Bronchus fibroblast of lung (primary cell): ENCODE measurements at places on chromosomes 3 and 15. TPM values are rescaled to one million over a fixed set of nuclear protein-coding genes. Genes with fewer than 3 reads are reported as not detected.

Gene RTP4
- not detected in 2 replicates for total RNA-seq

Gene ALDH1L1
- 0.15 and 0.50 TPM in 2 replicates for total RNA-seq

Gene SOX14
- total RNA-seq: not detected in 2 replicates

Gene MRPS11
- total RNA-seq: 29.4 and 34.5 TPM in 2 replicates

Gene USP50
- not detected in 2 replicates for total RNA-seq

Gene BFSP2
- total RNA-seq: not detected in 2 replicates

Gene TMEM266
- under 0.01 TPM in 1 of 2 replicates, not detected in the other for total RNA-seq

Gene IMP3
- 97.5 and 107 TPM in 2 replicates for total RNA-seq

Gene EIF5A2
- 6.7 and 10.1 TPM in 2 replicates for total RNA-seq

Gene CAMKV
- not detected in 2 replicates for total RNA-seq

Gene SAMMSON
- not detected in 2 replicates for total RNA-seq

Gene ZNF660
- 1.2 and 1.5 TPM in 2 replicates for total RNA-seq

Gene PLA2G4E
- total RNA-seq: not detected in 2 replicates
